Activated T-helper 1 cell treated with anti-CD3 and anti-CD28 coated beads, Interleukin-12 subunit alpha, Interleukin-12 subunit beta, Interleukin-2, Interleukin-4 antibody, amounts not matched to agents 30 ng/mL and 10 ng/mL and 1 ng/mL, durations not matched to agents 14 hours and 24 hours and 36 hours (primary cell): ENCODE measurements at places on chromosomes 2 and 18. TPM values are rescaled to one million over a fixed set of nuclear protein-coding genes. Genes with fewer than 3 reads are reported as not detected.

CD207 gene
- total RNA-seq, result not detected in 2 replicates

TFCP2L1 gene
- total RNA-seq, result 0.02 TPM in 1 of 2 replicates, not detected in the other

TEX44 gene
- total RNA-seq, result not detected in 2 replicates

IL36A gene
- total RNA-seq, result not detected in 2 replicates

GRCh38 chr18:76459312-76459686 lies 35.7 kb downstream of the ZNF516 start:
- no peak for DNase-seq

DNA sequence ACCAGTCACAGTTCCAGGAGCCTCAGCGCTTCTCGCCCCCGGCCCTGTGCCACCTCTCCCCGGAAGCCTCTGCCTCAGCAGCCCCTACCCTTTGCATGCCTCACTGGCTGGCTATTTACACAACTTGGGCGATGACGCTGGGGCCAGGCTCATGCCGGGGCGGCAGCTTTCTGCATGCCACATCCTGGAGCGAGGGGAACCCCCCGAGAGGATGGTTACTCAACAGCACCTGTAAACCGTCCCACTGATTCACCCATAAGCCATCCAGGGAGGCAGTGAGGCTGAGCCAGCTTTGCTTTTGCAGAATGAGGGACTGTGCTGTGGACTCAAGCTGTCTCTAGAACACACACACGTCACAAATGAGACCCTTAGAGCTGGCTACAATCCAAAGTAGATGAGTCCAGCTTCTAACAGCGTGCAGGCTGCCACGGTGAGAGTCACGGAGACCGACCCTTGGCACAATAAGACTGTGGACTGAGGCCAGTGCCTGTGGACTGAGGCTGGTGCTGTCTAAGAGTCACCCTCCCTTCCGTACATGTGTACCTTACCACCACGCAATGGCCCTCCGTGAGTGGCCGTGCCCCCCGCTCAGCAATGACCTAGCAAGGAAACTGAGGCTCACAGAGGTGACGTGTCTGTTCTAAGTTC lies 45.6 kb upstream of the ODC1 start:
- peak; percentile 55 for DNase-seq

DNA sequence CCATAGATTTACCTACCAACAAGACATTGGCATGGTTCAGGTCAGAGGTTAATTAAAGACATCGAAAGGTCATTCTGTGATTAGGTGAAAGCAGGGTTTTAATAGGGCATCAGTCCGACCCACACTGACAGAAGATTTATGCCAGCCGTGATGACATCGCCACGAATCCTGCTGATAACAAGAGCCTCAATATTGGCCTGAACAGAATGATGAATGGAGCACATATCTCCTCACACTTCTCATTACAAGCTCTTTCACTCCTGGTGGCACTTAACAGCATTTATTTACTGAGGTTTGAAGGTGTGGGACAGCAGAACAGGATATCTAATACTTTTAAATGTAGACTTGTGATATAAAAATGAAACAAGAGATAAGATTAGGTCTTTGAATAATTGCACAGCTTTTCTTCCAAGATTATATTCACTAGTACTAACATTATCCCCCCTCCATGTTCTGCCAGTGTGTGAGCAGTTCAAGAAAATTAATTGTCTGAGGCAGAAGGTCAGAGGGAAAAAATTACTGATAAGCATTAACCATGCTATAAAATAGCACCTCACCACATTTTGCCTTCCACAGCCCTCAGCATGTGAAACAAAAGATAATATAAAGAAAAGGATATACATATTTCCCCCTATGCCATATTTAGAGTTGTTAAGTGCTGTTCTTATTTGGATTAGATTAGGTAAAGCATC lies 23.1 kb upstream of the INSIG2 start:
- DNase-seq, result no peak

GRCh38 chr2:73233932-73234832 lies at the start of gene CCT7:
Gene CCT7, plus strand, starts transcription at chr2:73234308. Its CDS starts 71 bp downstream, at chr2:73234379.
- DNase-seq, result peak; percentile 85

DNA sequence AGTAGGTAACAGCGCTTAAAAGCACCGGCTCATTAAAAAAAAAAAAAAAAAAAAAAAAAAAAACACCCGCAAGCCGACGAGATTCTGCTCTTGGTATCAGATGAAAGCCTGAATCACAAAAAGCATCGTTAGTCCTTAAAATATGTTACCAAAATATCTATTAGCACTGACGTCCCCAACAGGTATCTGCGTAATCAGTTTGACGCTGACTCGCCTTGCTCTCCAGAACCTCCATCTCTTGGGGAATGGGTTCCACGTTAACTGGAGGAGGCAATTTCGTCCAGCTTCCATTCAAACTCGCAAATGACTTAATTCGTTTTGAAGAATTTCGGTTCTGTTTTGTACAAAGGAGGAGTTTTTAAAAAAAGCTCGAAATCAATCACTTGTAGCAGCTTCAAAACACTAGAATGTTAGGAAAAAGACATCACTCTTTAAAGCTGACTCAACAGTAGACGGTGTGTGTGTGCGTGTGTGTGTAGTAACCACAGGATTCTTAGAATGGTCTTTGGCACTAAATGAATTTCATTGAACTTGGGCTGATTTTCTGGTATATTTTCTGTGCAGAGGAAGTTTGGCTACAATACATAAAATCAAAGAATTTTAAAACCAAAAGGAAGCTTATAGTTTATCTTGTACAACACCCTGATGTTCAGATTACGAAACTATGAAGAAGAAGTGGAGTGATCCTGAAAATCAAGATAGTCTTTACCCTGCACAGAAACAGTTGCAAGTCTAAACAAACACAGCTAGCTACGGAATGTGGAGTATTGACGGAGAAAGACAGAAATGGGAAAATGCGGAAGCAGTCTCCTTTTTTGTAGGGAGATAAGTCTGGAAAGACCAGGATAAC lies 1.1 kb upstream of the PGAP1 start:
- DNase-seq, result peak; percentile 55

DNA sequence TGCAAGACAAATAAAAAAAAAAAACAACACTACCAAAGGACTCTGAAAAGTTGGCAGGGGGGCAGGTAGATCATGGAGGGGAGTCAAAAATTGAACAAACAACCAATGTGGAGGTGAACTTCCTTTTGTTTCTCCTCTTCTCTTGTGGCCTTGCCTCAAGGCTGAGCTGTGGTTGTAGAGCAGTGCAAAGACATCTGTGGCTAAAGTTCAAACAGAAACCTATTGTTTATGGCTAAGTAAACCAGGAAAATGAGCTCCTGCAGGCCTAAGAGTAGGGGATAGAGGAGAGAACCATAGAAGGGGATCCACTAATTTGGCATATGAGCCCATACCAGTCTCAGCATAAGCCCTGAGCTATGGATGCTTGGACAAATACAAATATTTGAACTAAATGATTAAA lies 40.2 kb upstream of the EGR4 start:
- no peak for DNase-seq

DNA sequence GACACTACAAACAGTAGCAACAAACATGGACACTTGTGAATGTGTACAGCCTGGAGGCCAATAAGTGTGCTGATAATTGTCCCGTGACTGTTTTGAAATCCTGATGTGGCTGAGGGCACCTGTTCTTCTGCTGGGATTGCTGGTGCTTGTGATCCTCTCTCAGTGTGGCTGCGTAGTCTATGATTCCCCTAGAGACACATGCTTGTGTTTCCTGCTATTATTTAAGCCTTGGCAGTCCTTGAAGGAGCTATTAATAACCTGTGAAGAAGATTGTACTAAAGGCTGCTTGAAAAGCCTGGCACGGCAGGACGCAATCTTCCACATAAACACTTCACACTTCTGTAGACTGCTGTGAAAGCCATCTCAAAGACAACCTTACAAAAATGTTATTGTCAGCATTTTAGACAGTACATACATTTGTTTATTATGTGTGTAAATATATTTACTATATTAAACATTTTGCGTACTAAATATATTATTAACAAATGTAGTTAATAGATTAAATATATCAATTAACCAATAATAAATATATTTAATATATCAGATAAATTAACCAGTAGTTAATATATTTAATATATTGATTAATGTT lies 71.4 kb downstream of the GALR1 start:
- no peak for DNase-seq

DNA sequence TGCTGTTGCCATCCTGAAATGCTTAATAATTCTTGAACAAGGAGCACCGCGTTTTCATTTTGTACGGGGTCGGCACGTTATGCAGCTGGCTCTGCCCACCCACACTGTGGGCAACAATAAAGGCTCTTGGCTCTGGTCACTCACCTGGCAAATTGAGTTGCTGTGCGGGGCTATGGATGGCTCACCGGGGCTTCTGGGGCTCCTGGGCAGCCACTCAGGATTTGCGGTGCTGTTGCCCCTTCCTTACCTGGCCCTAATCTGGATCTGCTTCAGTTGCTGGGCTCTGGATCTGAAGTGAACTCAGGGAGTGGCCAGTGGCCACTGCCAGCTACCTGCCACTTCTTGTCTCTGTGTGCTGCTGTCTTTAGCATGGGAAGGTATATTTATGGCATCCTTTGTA lies 22.7 kb downstream of the RHOB start:
- DNase-seq, result no peak

GRCh38 chr2:84878896-84879583 lies 1.8 kb downstream of the TRABD2A start:
- no peak for DNase-seq

- no peak for DNase-seq
Measured at GRCh38 chr2:177254433-177255226, 9.9 kb downstream of the NFE2L2 start.

DNA sequence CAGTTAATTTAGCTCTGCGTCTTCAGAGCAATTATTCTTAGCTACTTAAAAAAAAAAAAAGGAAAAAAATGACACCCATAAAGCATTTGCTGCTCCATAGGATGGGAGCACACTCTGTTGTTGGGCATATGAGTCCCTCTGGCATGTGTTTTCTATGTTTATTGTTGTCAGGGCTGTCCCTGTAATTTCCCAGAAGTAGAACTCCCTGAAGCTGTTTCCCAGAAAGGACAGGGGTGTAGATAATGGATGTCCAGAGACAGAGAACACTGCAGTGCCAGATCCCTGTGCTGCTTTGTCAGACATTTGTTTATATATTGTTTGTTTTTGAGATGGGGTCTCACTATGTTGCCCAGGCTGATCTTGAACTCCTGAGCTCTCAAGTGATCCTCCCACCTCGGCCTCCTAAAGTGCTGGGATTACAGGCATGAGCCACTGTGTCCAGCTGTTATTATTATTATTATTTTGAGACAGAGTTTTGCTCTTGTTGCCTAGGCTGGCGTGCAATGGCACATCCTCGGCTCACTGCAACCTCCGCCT lies 32.6 kb downstream of the GALM start:
- no peak for DNase-seq

- no peak for DNase-seq
Measured at GRCh38 chr2:50596515-50596914, 435.4 kb downstream of the NRXN1 start.
